Stimulated activated CD4-positive, alpha-beta T cell treated with anti-CD3 and anti-CD28 coated beads, Interleukin-15, amount 100 ng/mL, for 24 hours (primary cell): ENCODE measurements at places on chromosomes 12 and 14.

GRCh38 chr12:57454566-57455373, at the start of gene INHBE:
INHBE (plus strand) TSS chr12:57455307; CDS start chr12:57455537, 230 bp downstream.
- no peak for DNase-seq

DNA sequence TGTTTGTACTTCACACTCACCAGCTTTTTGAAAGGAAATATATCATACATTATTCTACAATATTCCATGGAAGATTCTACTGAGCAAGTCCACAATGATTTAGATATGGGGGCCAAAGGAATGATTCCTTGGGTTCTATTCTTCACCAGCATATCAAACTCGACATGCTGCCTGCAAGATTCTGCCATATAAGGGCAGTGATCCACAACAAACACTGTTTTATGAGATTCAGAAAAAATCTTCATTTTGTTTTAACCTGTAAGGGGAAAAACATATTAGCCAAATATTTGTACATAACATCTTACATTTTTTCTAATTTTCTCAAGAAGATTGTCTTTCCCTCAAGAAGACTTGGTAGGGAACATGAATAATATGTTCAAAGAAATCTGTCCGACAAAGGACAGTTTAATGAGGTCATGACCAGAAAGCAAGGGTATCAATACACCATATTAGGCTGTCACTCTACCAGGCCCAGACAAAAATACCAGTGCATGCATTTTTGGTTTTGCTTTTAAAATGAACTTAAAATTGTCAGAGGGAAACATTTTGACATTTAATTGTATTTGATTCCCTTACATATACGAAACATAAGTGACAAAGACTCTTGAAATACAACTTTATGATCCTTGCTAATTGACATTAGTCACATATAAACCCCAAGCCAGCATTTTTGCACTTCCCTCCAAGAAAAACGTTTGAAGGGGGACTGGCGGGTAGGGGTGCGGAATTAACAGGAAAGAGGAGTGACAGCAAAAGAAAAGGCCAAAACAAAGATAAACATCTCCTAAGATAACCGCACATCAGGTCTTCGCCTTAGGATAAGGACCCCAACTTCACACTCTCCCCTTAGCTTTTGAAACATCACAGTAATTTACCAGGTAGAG, 980 bp downstream of the INTS13 start:
- peak; percentile 16 for DNase-seq

- no peak for DNase-seq
Observed at GRCh38 chr12:67964456-67964855, 24.8 kb upstream of the IFNG-AS1 start.

- no peak for DNase-seq
Observed at GRCh38 chr12:115337693-115338543, 653.9 kb upstream of the TBX3 start.

GRCh38 chr14:22491683-22492621, 97.1 kb downstream of the DAD1 start:
- no peak for DNase-seq
